ENCODE measurements at places on chromosomes 7 and 10.

DNA sequence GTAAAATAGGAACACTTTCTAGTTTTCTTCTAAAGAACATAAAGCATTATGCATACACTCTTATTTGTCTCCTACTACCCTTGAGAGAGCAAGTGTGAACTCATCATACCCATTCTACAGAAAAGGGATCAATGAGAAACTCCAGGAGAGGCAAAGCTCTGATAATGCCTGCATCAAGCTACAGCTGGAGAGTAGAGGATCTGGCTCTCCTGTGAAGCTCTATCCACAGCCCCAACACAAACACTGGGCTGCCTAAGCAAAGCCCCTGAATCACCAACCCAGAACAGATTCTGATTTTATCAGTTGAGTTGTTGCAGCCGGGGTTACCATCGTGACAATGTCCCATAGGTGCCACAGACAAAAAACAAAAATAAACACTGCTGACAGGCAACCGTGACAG lies 74.9 kb downstream of the NUDCD3 start:
- no peak for DNase-seq

GRCh38 chr10:101828766-101829551 lies 10.7 kb upstream of the OGA start:
- DNase-seq = no peak

DNA sequence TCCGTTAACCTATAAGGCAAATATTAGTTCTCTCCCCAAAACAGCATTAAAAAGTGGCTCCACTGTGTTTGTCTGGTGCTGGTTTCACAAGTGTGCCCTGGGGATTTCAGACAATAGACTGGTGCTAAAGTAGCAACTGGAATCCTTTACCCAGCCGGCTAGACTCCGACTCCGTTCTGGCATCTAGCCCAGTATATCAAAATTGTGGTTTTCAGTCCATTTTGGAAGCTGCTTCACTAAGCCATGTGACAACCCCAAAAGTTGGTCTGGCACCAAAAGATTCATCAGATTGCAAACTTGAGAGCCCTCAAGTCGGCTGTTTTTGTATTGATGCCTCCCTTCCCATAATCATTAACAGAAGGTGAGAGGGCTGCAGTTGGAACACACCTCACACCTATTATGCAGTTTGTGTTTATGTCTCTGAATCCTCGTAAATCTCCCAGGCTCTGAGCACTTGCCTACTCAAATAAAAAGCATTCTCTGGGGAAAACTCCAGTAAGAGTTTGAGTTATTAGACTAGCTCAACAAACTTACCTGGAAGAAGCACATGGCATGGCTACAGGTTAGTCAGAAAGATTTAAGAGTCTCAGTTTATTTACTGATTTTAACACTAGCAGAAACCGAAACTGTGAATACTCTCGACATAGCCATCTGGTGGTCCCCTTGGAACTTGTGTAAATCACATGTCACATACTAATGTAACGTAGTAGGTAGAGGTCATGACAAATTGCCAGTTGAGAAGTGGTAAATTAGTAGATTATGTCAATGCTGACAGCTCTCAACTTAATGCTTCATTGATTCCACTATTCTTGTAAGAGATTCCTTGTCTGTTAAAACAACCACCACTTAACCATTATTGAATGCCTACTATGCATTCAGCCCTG lies 14.8 kb upstream of the WNT16 start:
- no peak for DNase-seq

DNA sequence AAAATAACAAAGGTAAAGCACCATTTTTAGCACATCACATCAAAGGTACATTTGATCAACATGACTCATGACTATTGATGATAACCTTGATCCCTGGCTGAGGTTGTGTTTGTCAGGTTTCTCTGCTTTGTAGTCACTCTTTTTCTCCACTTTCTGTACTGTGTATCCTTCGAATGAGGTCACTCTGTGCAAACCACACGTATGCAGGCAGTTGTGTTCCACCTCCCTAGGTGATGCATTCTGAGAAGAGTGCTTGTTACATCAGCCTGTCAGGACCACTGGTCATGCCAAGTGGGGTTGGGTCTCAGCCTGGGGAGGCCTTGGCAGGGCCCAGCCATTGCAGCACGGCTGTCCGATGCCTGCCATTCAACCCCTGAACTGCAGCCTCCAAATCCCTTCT lies 62.8 kb upstream of the GJD4 start:
- DNase-seq = no peak

DNA sequence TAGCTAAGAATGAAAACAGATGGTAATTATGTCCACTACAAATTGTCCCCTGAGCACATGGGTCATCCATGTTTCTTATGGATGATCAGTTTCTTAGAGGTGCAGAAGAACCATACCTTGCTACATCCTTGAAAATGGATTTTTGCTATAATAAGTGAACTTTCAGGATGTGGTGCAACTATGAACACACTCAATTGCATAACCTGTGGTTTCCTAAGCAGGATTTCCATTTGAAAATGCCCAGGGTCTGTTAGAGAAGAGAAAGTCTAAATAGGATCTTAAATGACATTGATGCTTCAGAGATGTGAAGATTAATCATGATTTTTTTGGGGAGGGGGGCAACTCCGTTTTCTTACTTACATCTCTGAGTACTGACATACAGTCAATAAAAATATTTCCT lies 39.6 kb upstream of the CACNB2 start:
- DNase-seq = no peak
